ENCODE measurements at places on chromosomes 11 and 22.

DNA sequence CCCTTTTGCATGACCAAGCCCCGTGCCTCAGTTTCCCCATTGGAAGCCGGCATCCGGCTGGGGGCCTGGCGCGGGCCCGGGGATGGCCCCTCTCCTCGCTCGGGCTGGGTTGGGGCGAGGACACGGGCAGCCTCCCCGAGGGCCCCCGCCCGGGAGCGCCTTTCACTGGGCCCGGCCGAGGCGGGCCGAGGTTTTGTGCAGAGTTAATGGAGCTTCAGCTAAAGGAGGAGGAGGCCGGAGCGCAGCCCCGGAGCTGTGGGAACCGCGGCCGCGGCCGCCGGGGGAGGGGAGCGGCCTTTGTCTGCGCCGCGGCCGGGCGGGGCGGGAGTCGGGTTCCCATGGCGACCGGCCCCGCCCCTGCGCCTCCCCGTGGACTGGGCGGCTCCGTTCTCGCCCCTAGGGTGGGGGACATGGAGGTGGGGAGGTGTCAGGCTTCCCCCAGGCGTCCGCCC is 1.4 kb upstream of the MAPK11 start:
- DNase-seq, result no peak

DNA sequence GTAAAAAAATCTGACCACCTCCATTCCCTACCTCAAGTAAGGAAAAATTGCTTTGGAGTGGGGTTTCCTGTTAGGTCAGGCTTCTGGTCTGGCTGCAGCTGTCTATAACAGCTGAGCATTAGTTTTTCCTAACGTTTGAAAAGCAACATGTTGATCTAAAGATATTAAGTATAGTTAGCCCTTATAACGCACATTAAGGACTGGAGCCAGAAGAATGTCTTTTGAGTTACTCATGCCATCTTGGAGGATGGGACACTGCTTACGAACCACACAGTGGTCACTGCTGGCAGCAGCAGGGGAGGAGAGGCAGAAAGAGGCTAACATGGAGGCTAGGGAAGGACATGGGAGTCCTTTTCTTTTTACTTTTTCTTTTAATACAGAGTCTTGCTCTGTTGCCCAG is 44.1 kb upstream of the GDPD4 start:
- no peak for DNase-seq

DNA sequence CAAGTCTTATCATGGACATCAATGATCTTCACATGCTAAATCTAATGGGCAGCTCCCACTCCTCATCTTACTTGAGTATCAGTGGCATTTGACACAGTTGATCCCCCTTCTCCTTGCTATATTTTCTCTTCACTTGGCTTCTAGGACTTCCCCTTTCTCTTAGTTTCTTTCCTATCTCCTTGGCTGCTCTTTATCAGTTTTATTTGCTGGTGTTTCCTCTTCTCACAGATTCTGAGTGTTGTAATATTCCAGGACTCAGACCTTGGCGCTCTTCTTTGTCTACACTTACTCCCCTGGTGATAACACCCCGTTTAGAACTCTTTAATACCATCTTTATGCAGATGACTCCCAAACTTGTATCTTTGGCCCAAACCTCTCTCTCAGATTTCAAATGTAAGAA is 33.9 kb upstream of the RASSF10 start:
- DNase-seq, result no peak

GRCh38 chr22:46731246-46732040 is 6.6 kb downstream of the CERK start:
- no peak for DNase-seq

- no peak for DNase-seq
These were observed 31.3 kb downstream of the NAGA start for GRCh38 chr22:42039271-42039670.

- no peak for DNase-seq
These were observed 3.2 kb upstream of the PRSS23 start for GRCh38 chr11:86797133-86797532.

DNA sequence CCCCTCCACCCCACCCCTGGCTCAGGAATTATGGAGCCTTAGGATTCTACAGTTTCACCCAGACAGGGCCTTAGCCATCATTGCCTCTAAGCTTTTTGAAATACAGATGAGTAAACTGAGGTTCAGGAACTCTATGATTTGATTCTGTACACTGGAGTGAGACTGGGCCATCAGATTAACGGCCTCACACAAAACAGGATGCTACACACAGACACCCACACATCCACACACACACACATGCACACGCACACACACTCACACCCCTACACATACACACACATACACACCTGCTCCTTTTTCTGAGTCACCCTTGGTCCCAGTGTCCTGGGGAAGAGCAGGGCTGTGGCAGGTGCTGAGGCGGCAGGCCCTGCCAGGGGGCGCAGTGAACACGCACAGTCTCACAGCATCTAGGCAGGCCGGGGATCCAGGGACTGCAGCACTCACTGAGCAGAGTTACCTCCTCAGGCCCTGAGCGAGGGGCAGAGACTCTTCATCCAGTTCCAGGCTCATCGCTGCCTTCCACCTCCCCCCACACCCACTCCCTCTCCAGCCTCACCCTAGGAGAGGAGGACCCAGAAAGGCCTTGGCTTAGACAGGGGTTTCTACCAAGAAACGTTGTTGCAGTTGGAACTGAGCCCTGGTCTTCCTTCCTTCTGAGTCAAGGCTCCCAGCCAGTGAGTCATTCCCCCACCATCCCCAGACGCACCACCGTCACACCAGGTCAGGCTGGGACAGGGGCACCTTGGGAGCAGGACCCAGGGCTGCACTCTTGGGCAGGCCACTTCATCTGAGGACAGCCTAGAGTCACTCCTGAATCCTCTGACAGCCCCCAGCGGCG is 89.8 kb upstream of the PARVA start:
- DNase-seq, result peak; percentile 88

DNA sequence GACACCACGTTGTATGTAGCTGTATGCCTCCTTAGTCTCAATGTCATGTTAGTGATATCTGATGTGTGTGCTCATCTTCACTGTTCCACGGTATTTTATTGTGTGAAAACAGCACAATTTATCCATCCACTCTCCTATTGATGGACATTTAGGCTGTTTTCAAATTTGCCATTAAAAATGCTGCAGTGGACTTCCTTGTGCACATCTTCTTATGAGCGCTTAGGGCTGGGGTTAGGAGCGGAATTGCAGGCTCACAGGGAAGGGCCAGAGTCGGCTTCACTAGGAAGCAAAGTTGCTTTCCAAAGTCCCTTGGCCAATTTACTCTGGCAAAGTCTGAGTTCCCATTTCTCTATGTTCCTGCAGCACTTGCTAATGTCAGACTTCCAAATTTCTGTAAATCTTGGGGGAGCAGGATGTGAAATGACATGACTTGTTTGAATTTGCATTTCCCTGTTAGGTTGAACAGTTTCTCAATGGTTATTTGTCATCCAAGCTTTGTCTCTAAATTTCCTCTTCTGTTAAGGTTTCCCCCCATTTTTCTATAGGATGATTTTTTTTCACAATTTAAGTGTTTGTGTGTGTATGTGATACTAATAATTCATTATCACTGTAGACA is 75.4 kb downstream of the MYEOV start:
- DNase-seq, result no peak

GRCh38 chr22:28229566-28230485 is 310.8 kb upstream of the PITPNB start:
- no peak for DNase-seq

DNA sequence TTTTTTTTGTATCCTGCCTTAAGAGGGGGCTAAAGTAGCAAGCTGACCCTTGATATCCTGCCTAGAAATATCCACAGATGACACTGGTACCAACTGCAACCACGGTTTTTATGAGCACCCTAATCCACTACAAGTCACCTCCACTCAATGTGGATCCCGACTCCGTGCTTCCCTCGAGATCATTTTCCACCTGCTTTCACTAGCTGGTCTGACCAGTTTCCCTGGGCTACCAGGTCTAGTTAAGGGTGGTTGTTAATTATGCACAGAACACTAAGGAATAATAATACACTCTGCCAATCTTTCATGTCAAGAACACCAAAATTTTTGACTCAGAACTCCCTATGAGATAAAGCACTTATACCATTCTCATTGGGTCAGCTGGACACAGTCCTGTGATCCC is 82.3 kb downstream of the ABTB2 start:
- no peak for DNase-seq

DNA sequence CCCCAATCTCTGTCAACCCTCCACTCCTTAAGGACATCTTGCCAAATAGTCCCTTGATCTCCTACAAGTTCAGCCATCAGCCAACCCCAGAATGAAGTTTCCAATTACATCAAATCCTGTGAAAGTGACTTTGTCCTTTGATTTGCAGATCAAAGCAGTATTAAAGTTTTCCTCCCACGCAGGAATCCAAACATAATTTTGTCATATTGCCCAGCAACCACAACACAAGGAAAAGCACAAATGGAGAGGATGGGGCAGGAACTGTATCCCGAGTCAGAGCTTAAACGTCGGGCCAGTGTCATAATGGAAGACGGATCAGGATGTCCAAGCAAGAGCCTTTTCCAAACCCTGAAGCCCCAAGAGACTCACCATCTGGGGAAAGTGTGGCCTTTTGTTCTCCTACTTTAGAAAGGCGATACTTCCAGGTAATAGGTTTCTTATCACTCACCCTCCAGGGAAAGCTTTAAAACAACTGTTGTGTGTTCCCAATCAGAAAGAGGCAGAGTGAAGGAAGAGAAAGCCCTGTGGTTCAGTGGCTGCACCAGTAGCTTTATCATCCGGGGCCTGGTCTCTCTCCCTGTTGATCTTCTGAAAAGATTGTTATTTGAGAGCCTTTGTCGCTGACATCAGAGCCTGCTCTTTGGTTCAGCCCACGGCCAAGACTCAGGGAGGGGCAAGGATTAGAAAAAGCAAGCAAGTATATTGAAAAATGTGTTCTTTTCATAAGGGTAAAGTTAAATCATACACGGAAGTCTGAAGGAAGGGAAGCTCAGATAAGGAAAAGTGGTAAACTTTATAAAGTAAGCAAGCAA is 41.7 kb downstream of the EXPH5 start:
- DNase-seq, result no peak

GRCh38 chr11:133573081-133573480 is 40.8 kb upstream of the OPCML start:
- DNase-seq, result no peak

GRCh38 chr11:108293229-108293628 is 70.4 kb downstream of the ATM start:
- no peak for DNase-seq

- DNase-seq, result no peak
These were observed 588 bp downstream of the TSPAN32 start for GRCh38 chr11:2302306-2302895.

DNA sequence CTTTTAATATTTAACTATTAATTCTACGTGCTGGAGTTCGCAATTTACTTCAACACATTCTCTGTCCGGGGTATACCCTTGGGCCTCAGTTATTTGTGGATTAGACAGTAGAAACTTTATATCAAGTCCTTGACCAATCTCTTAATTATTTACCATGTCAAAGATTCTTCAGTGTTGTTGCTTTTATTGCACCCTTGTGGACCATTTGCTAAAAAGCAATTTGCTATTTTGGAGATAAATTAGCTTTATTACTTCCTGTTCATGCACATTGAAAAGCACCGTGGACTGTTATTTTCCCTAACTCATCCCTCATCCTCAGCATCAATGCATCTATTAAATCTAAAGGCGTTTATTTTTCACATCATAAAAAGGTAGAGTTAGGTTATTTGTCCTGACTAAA is 609.9 kb downstream of the CNTN5 start:
- DNase-seq, result no peak

DNA sequence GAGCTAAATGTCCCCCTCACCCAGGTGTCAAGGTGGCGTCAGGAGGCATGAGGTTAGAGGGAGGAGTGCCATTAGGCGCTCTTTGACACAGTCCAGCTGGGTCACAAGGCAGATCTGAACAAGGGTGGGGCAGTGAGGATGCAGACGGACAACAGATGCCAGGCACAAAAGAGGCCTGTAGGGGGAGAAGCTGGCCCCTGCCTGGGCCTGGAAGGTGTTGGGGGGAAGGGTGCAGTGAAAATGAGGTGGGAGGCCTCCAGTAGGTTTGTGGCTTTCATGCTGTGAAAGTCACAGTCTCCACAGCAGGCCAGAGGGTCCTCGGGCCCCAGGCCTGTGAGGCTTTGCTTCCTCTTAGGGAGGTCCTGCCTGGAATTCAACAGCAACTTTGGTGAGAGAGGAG is 85.0 kb upstream of the PLET1 start:
- DNase-seq, result no peak

DNA sequence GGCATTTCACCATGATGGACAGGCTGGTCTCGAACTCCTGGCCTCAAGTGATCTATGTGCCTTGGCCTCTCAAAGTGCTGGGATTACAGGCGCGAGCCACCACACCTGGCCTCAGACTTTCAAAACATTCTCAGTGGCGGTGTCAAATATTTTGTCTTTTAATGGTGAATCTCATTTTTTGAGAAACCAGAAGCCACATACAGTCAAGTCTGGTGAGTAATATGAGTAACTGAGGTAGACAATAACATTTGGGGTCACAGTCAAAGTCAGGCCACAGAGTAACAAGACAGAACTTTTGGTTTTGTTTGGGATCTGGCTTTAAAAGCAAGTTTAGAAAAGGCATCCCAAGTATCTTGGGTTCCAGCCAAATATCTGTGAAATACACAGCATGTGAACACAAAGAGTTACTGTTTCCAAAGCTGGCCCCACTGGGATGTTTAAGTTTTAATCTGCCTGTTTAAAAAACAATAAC is 5.6 kb upstream of the TMA7B start:
- no peak for DNase-seq

DNA sequence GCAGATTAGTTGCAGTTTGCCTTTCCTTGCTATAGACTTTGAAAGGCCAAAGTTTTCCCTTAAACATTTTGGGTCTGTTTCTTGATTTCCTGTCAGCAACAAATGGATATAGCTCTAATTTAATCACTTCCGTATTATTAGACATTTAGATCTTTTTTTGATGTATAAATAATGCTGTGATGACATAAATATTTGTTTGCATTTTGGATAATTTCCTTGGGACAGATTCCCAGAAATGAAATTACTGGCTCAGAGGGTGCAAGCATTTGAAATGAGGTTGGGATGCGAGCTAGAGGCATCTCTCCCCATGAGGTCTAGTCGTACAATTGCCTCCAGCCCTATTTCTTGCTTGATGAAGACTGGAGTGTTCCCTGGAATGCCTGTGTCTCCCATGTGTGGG is 94.2 kb downstream of the TBC1D22A start:
- DNase-seq, result no peak

- DNase-seq, result no peak
These were observed 1.9 kb downstream of the SEPTIN5 start for GRCh38 chr22:19716041-19716828.

DNA sequence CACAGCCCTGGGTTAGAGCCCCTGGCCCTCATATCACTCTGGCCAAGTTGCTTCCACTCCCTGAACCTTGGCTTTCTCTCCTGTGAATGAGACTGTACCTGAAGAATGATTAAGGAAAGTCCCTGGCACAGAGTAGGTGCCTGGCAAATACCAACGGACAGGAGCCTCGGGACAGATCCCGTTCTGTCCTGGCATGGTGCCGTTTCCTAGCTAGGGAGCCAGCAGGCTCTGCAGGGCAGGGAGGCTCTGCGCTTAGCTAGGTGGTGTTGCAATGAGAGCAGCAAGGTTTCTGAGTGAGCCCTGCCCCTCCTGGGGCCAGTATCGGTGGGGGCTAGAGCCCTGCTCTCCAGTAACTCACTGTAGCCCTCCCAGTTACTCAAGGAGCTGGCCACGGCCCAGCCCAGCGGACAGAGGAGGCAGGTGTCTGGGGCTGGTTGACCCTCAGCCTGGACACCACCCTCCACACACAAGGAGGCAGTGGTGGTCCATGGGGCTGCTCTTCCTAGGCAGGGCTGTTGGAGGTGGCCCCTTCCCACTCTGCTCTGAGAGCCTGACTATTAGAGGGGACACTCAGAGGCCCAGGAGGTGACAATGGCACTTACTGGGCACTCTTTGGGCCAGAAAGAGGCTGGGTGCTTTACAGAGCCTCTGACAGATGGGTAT is 74.4 kb downstream of the NFAM1 start:
- DNase-seq, result no peak

GRCh38 chr22:50272044-50272802 is 2.0 kb upstream of the MAPK11 start:
- no peak for DNase-seq

Measured in AG09319 (cell line).